ENCODE measurements at places on chromosomes 4 and X.

- no peak for DNase-seq
These were observed 42.5 kb downstream of the LANCL3 start for GRCh38 chrX:37613933-37614332.

DNA sequence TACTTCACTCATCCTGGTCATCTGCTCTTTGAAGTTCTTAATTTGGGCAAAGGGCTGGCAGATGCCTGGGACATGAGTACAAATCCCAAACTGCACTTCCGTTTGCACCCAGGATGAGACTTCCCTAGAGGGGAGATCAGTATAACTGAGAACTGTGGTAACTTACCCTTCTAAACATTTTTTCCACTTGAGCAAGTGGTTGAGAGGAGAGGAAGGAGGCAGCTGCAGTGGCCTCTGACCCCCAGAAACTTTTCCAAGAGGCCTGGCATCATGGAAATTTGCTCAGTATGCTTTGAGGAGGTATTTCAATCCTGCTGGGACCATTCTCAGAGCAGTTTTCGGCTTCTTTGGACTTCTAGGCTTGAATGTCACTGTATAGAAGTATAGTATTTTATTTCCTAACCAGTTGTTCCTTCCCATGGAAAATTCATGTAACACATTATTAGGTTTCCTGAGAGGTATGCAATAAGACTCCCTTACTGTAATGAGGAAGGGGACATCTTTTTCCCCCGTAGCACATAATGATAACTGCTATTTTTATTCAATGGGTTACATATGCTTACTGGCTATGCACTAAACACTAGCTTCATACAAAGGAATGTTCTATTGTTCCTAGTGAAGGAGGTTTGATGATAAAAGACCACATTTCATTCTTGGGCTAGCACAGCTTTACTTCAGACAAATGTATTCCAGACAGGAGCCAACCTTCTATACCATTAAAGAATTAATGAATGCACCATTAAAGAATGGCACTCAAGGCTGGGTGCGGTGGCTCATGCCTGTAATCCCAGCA, 129.3 kb downstream of the SHROOM3 start:
- no peak for DNase-seq

DNA sequence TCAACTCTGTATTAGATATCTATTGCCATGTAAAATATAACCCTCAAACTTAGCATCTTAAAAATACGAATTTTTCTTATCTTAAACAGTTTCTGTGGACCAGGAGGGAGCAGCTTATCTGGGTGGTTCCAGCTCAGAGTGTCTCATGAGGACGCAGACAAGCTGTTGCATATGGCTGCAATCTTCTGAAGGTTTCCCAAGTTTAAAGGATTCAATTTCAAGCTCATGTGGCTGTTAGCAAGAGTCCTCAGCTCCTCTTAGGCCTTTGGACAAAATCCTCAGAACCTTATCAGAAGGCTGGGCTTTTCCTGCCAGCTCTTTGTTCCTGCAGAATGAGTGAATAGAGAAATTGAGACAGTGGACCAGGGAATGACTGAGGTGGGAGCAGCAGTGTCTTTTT, 2.8 kb upstream of the CTSO start:
- no peak for DNase-seq

- peak; percentile 79 for DNase-seq
These were observed 8.3 kb upstream of the SASH3 start for GRCh38 chrX:129771266-129771995.

DNA sequence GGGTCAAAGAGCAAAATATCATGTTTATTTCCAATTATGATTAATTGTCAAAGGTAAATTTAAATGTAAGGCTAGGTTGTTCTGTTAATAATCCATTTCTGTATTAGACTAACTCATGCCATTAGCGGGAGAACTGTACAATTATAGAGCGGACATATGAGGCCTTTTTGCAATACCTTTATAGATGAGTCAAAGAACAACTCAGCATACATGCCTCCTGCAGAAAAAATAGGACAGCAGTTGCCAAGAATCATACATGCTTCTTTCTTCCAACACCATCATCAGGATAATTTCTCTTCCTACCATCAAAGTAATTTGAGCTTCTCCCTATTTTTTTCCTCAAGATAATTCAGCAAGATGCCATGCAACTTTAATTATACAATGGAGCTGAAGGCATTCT, 917.8 kb downstream of the ADGRL3 start:
- DNase-seq: no peak

DNA sequence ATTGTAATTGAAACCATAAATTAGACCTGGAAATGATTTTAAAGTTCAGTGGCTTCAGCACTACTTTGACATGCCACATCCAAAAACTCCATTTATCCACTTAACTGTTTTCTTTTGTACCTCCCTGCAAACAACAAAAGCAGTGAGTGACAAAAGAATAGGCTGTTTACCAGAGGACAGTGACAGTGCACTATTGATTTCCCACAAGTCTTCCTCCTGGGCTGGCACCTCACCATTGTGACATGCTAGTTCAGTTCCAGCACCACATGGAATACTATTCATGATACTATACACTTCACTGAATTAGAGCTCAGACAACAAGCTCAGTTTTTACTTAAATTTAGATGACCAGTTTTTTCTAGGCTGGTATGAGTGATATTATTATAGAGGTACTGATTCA, 29.3 kb downstream of the MOSPD2 start:
- DNase-seq: no peak

GRCh38 chr4:5708449-5709206, at the start of gene EVC2:
EVC2 (minus strand) TSS chr4:5708559; CDS start chr4:5708513, 46 bp downstream.
- DNase-seq: no peak

GRCh38 chr4:5615496-5616075, 92.8 kb downstream of the EVC2 start:
- DNase-seq: no peak

DNA sequence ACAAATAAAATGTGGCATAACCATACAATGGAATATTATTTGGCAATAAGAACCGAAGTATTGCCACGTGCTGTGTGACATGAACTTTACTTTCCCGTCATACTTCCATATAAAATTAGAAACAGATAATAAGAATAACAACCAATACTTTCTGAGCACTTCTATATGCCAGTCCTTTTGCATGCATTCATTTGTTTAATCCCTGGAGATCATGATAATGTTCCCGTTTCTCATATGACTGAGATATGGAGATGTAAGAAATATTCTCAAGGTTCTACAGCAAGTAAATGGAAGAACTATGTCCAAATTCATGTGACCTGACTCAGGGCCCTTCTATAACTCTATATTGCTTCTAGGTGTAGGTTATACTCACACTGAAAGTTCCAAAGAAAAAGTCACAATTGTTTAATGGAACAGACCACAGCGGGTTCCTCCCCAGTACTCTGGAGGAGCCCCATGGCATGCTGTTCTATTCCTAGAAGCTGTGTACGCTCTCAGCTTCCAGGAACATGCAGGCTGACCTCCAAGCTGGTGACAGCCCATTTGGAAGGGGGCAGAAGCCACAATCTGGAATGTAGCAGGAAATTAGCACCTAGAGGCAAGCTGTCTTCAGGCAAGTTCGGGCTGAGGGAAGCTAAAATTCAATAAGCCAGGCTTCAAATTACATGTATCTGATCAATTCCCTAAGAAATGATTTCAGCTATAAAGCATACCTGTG, 31.5 kb downstream of the QDPR start:
- no peak for DNase-seq

GRCh38 chr4:3375688-3376087, 66.1 kb upstream of the HGFAC start:
- DNase-seq: no peak

DNA sequence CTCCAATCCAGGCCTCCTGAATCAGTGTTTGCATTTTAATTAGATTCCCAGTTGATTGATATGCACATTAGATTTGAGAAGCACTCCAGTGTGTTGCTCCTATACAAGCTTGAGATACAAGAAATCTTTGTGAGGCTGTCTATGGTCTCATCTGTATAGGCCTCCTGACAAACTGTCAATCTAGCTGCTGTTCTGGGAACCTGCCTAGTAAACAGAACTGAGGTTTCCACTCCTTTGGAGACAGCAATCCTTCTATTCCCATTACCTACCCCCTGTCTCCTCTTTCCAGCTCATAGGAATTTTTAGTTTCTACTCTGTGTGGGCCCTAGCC, 306.1 kb upstream of the EMCN start:
- DNase-seq: no peak

DNA sequence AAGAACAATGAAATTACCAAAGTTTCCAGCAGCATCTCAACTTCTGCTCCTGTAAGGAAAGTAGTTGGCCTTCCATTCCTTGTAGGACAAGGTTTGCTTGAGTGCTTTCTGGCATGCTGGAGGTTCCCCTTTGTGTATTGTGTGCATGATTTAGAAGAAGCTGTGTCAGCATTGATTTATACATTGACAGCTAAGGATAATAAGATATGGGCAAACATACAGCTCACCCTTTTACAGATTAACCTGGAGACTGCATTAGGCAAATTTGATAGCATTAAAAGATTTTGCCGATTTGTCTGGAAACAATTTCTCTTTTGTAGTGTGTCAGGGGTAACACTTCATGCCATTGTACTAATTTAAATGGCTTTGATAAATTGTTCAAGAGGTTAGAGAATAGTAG, 221.8 kb upstream of the PACRGL start:
- no peak for DNase-seq

DNA sequence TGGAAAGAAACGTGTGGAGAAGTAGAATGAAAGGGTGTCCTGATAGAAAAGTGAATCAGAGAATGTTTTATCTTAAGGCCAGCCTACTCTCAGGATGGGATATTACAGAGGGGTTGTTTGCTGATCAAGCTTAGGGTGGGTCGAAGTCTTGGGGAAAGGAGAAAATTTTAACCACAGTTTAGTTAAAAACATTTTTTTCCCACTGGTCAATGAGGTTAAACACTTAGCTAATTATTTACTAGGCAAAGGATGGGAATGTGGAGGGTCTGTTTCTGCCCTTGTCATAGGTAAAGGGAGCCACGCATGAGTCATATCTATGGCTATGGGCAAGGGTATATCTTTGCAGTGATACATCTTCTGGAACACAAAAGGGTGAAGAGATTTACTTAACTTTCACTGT, 16.1 kb upstream of the SULT1E1 start:
- DNase-seq: no peak

GRCh38 chr4:28373191-28373590, 1512.5 kb downstream of the STIM2 start:
- DNase-seq: no peak

GRCh38 chrX:34881671-34882070, 60.9 kb upstream of the FAM47B start:
- no peak for DNase-seq

DNA sequence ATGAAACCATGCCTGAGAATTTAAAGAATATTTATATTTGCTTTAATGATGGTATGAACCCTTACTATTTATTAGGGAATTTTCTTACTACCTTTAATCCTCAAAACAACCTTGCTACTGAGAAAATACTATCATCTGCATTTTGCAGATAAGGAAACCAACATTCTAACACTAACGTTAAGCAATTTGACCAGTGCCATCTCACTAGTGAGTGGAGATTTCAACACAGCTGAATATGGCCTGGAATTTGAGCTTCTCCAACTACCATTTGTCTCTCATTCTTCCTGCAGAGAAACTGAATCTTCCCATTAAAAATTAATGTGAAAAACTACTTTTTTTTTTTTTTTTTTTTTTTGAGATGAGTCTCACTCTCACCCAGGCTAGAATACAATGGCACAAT, 380.9 kb upstream of the SMIM31 start:
- DNase-seq: no peak

GRCh38 chrX:49838374-49838773, 9.3 kb downstream of the PAGE4 start:
- no peak for DNase-seq

- DNase-seq: peak; percentile 81
These were observed 1.0 kb downstream of the RASGEF1B start for GRCh38 chr4:81470456-81471297.

DNA sequence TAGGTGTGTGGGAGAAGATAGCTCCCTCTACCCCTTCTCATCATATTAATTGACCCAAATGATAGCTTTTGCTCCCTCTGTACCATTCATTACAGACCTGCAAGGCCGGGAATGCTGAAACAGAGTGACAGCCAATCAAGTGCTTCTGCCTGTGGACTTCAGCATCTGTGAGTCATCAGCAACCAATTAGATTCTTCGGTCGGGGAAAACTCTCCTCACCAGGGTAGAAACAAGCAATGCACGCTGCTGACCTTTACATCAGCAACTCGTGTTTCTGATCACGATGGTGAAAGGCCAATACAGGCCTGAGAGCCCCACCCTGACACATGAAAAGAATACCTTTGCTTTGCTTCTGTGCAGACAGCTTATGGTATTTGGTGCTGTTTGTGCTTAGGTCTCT, 347.2 kb upstream of the DDX53 start:
- DNase-seq: no peak

DNA sequence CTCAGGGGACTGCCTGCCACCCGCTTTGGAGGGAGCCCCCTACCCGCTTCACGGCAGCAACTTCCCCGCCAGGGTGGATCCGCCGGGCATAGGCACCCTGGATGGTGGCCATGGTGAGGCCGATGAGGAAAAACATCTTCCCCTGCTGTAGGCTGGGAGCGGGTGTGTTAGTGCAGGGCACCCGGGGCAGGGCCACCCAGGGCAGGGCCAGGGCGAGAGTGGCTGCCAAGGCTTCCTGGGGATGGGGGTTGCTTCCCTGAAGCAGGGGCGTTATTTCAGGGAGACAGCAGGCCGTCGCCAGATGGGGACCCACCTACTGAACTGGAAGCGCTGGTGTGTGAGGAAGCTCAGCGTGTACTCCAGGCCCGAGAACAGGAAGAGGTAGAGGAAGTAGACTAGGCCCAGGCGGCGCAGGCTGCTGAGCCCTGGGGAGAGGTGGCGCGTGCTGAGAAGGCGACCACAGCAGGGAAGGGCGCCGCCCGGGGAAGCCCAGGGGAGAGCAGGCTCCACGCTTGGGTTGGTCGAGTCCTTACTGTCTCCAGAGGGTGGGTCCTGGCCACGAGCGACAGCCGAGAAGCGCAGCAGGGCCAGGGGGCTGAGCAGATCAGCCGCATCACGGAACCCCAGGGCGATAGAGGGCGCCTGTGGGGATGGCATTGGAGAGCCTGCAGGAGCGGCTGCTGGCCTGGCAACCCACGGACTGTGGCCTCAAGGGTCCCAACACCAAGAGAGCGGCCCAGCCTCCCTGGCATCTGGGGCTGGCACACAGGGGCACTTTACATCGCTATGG, 31.5 kb downstream of the NOP14 start:
- DNase-seq: peak; percentile 88

- DNase-seq: peak; percentile 64
These were observed 206.0 kb downstream of the BCOR start for GRCh38 chrX:39891781-39892180.
